ENCODE measurements at places on chromosomes 6 and 20.

DNA sequence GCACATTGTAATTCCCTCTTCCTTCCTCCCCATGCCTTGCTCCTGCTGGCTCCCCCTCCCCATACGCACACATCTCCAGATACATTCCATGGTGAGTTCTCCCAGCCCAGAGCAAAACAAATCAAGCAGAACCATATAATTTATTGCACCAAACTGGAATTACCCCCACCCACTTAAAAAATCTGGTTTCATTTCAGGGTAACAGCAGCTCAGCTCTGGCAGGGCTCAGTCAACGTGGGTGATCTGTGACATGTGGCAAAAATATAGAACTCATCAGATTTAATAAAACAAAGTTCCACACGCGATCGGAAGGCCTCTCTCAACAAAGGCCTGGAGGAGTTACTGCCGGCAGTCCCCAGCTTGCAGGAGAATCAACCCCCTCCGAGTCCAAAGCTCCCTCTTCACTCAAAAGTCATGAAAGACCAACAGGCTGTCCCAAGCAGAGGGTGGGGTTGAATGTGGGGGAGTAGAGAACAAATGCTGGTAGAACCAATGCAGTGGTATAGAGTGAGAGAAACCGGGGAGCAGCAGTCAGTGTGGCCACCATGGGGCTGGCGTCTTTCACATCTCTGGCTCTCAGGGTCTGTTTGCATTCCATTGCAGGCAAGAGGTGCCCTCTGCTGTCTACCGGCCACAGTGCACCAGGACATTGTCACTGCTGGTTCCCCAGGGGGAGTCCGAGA is 323.3 kb upstream of the NT5E start:
- peak; percentile 13 for DNase-seq

DNA sequence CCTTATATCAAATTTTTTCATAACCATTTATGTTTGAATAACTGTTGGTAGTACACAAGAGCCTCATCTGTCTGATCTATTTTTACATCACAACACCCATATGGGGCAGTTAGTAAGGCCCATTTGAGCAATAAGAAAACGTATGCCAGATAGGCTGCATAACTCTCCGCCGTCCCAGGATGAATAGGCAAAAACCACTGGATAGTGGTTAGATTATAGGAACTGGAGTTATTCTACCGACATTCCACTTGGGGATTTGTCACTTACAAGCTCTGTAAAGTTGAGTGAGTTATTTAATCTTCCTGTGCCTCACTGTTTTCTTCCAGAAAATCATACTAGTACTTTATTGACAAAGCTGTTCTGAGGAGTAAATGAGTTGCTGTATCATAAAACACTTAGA is 881.9 kb downstream of the QKI start:
- DNase-seq, result no peak

GRCh38 chr6:1619098-1619672 is 9.5 kb downstream of the FOXC1 start:
- no peak for DNase-seq

GRCh38 chr6:137870744-137871247 is 3.7 kb downstream of the TNFAIP3 start:
- DNase-seq, result no peak

DNA sequence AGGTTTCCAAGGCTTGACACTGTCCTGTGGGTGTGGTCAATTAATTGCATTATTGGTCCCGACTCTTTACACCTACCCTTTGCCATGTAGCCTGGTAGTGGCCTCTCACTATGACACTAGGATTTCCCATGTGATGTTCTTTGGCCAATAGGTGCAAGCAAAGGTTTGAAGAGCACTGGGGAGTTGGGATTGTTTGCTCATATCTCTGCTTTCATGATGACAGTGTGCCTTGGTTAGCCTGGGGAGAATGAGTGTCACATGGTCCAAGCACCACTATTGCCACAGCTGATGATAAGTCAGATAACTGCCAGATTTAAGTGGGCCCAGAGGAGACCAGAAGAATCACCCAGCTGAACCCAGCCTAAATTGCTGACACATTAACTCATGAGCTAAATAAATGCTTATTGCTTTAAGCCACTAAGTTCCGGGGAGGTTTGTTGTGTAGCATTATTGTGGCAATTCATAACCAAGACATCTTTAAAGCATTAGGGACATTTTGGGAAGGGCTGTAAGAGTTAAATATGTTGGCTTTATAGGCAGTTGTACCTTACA is 17.2 kb upstream of the SCP2D1 start:
- no peak for DNase-seq

GRCh38 chr20:53515749-53516148 is 77.9 kb downstream of the ZNF217 start:
- DNase-seq, result no peak

GRCh38 chr6:128725271-128726233 is 157.4 kb upstream of the LAMA2 start:
- DNase-seq, result peak; percentile 53

DNA sequence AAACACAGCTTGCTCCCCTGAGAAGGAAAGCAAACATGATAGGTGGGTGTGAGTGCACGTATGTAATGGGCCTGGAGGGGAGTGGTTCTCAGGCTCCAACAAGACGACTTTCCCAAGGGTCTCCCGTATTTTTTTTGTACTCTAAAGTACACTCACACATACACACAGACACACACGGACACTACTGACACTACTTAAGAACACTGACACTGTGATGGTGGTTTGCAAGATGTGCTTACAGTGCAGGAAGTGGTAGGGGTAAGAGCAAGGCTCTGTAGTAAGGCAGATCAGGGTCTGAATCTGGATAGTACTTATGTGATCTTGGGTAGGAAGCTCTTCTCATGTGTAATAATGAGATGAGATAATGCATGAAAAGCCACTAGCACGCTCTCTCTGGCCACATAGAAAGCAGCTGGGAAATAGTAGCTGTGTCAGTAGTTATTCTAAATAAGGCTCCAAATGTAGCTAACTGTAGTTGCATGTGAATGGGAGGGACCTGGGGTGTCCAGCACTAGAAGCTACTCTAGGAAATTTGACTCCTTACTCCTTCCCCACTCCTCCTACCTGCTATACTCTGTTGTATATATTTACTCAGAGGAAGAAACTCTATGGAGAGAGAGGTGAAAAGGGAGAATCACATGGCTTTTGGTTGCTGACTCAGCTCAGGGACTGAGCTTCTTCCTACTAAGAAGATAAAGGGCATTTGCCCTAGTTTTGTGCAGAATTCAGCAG is 8.4 kb upstream of the ZBTB24 start:
- DNase-seq, result no peak

DNA sequence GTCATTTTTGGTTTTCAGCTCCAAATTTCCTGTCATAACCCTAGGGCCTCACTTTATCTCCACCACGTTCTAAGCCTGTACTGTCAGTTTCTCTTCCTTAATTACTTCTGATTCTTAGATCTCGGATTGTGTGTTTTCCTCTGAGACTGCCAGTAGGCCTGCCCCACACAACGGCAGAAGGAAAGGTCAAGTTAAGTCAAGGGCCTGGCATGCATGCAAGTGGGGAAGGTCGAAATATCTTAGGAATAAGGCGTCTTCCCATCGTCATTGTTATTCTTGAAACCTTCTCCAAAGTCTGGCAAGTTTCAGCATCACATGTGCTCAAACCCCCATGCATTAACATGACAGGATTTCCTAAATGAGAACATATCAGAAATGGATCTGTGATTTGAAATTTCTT is 203.5 kb upstream of the TSHZ2 start:
- DNase-seq, result no peak

DNA sequence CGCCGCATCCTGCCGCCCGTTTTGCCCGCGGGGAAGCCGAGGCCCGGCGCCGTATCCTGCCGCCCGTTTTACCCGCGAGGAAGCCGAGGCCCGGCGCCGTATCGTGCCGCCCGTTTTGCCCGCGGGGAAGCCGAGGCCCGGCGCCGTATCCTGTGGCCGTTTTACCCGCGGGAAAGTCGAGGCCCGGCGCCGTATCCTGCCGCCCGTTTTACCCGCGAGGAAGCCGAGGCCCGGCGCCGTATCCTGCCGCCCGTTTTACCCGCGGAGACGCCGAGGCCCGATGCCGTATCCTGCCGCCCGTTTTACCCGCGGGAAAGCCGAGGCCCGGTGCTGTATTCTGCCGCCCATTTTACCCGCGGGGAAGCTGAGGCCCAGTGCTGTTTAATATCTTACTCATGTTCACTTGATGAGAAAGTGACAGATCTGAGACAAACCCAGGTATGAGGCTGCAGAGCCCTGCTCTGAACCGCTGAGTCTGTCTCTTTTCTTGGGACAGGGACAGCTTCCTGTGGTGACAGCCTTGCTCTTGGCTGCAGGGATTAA is 129.4 kb downstream of the CDH26 start:
- no peak for DNase-seq

- DNase-seq, result no peak
Measured at GRCh38 chr6:110755411-110755834, 59.8 kb downstream of the CDK19 start.

DNA sequence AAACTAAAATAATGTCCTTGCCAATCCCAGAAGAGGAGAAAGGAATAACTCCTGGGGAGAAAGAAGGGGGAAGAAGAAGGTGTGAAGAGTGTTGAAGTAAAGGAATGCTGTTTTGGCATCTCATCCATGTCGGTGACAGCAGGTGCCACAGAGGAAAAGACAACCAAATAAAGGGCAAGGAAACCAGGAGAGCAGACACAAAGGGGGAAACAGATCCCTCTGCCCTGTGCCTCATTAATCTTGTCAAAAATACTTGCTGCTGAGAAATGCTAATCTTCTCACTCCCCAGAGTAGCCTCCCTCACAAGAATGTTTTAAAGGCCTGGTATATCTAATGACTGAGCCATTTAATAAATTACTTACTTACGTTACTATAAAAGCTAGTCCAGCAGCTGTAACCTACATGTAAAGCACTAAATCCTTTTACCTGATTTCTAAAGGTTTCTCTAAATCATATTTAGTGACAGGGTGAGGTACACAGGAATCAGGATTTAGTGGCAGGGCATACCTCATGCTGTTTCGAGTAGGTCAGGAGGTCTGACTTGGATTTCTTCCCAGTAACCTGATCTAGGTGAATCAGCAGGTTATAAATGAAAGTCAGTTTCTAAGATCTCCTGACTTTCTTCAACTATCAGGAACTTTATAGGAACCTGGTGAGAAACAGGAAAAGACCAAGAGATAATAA is 377.1 kb downstream of the CENPW start:
- DNase-seq, result no peak

- DNase-seq, result no peak
Measured at GRCh38 chr6:147226163-147226724, 22.0 kb downstream of the STXBP5 start.

DNA sequence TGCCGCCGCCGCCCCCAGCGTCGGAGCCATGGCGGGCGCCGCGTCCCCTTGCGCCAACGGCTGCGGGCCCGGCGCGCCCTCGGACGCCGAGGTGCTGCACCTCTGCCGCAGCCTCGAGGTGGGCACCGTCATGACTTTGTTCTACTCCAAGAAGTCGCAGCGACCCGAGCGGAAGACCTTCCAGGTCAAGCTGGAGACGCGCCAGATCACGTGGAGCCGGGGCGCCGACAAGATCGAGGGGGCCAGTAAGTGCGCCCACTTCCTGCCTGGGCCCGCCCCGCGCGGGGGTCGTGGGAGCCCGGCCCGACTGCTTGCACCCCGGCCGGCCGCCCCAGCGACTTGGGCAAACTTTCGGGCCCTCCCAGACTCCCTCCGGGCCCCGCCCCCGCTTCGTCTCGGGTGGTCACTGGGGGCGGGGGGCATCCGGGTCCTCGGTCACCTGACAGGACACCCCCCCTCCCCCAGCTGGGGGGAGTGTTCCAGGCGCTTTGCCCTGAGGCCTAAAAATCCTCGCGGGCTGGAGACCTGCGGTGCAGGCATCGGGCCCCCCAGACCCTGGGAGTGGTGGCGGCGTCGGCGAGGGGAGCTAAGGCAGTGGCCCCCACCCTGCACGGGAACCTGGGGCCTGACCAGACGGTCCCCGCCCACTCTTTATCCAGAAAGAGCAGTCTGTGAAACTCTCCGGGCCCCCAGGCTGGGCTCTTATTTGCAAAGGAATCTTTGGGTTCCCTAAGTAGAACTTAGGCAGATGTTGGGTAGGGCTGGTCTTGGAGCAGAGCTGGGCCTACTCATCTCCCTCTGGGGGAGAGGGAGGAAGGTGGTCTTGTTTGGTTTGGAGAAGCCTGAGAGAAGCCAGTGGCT is 501 bp downstream of the PLCG1 start:
- no peak for DNase-seq

GRCh38 chr6:124970243-124970642 is 8.0 kb downstream of the RNF217 start:
- DNase-seq, result no peak

DNA sequence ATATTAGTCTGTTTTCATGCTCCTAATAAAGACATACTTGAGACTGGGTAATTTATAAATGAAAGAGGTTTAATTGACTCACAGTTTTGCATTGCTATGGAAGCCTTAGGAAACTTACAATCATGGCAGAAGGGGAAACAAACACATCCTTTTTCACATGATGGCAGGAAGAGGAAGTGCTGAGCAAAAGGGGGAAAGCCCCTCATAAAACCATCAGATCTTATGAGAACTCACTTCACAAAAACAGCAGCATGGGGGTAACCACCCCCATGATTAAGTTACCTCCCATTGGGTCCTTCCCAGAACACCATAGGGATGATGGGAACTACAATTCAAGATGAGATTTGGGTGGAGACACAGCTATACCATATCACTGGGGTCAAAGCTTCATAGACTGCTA is 254.2 kb downstream of the ERMARD start:
- DNase-seq, result no peak

- DNase-seq, result no peak
Measured at GRCh38 chr6:46969206-46969605, 47.5 kb upstream of the ADGRF5 start.

- DNase-seq, result no peak
Measured at GRCh38 chr6:118772886-118773285, 121.1 kb upstream of the ASF1A start.

- no peak for DNase-seq
Measured at GRCh38 chr6:39322306-39322850, at the start of gene KCNK16. TSS of gene KCNK16 (minus strand) at chr6:39322702. CDS start at chr6:39322540, 162 bp downstream.

DNA sequence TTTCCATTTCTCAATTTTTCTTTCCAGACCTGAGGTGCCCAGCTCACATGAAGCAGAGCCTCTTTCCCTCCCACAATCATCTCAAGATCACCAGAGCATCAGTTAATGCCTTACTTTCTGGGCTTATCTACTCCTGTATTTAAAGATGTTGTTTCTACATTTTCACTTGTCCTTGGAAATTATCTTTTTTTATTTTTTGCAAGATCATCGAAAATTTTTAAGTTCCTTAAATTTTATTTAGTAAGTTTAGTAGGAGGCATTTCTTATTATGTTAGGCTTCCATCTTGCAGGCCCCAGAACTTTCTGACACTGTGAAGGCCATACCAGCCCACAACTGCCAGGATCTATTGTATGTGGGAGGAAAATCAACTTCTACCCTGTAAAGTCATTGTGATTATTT is 466.0 kb downstream of the PRKN start:
- DNase-seq, result no peak

DNA sequence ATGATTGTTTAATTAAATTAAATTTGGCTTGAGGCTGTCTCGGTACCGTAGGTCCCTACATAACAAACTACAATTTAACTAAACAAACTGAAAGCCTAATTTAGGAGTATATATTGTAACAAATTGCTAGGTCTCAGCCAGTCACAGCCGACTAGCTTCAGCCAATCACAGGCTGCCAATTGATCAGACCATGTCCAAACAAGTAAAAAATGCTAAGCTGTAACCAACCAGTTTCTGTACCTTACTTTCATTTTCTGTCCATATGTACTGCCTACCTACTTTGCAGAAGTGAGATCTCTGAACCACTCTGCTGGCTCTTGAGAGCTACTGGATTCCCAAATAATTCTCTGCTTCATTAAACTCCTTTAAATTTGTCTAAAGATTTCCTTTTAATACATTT is 648.0 kb upstream of the GJE1 start:
- no peak for DNase-seq

All from kidney capillary endothelial cell (primary cell).